Psoas muscle (tissue), 8 donors: ENCODE measurements at places on chromosomes 3 and 15. TPM values are rescaled to one million over a fixed set of nuclear protein-coding genes. Genes with fewer than 3 reads are reported as not detected.

BCHE gene
- 0.87 TPM for total RNA-seq

CACNA1D gene
- 0.34 TPM for total RNA-seq

ARL6IP5 gene
- total RNA-seq, result 186 TPM

DPPA2 gene
- total RNA-seq, result not detected

CLASP2 gene
- 66.5 TPM for total RNA-seq

BTLA gene
- total RNA-seq, result 0.32 TPM

PSMD2 gene
- total RNA-seq, result 440 TPM

CIDEC gene
- total RNA-seq, result 3.3 TPM

GRCh38 chr15:84772467-84772866, 24.1 kb downstream of the ZNF592 start:
- no peaks in the 10 kb centered on the region for H3K36me3 ChIP-seq
- peaks cover 9% of the 10 kb centered on the region for H3K4me1 ChIP-seq
- H3K27me3 ChIP-seq, result no peaks in the 10 kb centered on the region
- no peak overlapping the region for H3K4me3 ChIP-seq

- H3K4me3 ChIP-seq, result no peak overlapping the region
- no peak overlapping the region for H3K27ac ChIP-seq
- H3K36me3 ChIP-seq, result no peaks in the 10 kb centered on the region
- no peaks in the 10 kb centered on the region for H3K27me3 ChIP-seq
- DNase-seq, result no peak
Measured at GRCh38 chr15:69921626-69922619, 175.8 kb downstream of the TLE3 start.

DNA sequence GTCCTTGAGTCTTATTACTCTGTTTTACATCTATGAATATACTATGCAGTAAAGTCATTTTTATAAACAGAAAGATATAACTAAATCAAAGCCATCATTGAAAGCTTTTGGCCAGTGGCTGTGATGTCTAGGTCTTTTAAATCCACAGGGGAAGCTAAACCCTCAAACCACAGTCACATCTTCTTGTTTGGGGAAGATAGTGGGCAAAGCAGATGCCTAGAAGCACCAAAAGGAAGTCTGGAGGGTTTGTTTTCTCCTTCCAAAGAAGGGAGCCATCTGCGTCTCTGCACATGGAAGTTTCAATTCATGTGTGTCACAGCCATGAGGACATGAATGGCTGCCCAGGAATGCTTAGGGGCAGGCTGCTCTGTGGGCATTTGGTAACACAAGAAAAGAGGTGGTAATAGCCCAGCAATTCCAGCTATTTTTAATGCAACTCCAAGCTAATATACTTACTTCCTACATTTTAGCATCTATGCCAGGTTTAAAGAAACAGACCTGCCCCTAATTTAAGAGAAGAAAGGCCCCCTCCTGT, 322.2 kb downstream of the SLC9A9 start:
- H3K4me1 ChIP-seq, result no peaks in the 10 kb centered on the region
- no peaks in the 10 kb centered on the region for H3K27me3 ChIP-seq
- H3K27ac ChIP-seq, result no peak overlapping the region

GRCh38 chr3:73188707-73189106, 127.2 kb downstream of the EBLN2 start:
- DNase-seq, result no peak
- no peak overlapping the region for H3K4me3 ChIP-seq
- no peaks in the 10 kb centered on the region for H3K27me3 ChIP-seq
- no peak overlapping the region for H3K27ac ChIP-seq
- no peaks in the 10 kb centered on the region for H3K4me1 ChIP-seq

DNA sequence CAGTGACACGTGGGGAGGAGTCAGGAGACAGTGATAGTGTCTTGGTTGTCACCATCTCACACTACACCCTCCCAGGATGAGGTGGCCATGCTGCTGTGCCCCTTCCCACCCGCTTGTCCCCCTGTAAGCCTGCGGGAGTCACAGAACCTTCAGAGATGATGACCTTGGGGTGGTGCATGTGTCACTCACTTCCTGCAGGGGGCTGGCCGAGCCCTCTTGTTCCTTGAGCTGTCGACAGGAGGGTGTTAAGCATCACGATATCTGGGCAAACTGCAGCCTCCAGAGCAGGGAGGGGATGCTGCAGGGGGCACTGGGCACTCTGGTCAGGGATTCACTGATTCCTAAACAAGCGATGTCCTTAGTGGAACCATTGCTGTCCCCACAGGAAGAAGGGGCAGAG, 27.7 kb downstream of the FAH start:
- H3K4me1 ChIP-seq, result peaks cover 37% of the 10 kb centered on the region
- no peak overlapping the region for H3K4me3 ChIP-seq
- no peaks in the 10 kb centered on the region for H3K27me3 ChIP-seq
- DNase-seq, result no peak
- no peak overlapping the region for H3K27ac ChIP-seq
- H3K36me3 ChIP-seq, result no peaks in the 10 kb centered on the region

- DNase-seq, result no peak
- H3K4me1 ChIP-seq, result peaks cover 28% of the 10 kb centered on the region
Measured at GRCh38 chr3:27326629-27327545, 42.3 kb downstream of the NEK10 start.

GRCh38 chr3:100264242-100264641, 3.5 kb downstream of the TBC1D23 start:
- H3K4me1 ChIP-seq, result peaks cover 82% of the 10 kb centered on the region
- no peak for DNase-seq
- H3K36me3 ChIP-seq, result no peaks in the 10 kb centered on the region
- peak overlapping the region; percentile 99 for H3K27ac ChIP-seq
- H3K4me3 ChIP-seq, result peak overlapping the region; percentile 94
- no peaks in the 10 kb centered on the region for H3K27me3 ChIP-seq

- no peak overlapping the region for H3K27ac ChIP-seq
- H3K36me3 ChIP-seq, result no peaks in the 10 kb centered on the region
- H3K27me3 ChIP-seq, result no peaks in the 10 kb centered on the region
- DNase-seq, result no peak
- H3K4me1 ChIP-seq, result no peaks in the 10 kb centered on the region
- H3K4me3 ChIP-seq, result no peak overlapping the region
Measured at GRCh38 chr3:168659015-168659414, 563.3 kb upstream of the GOLIM4 start.

DNA sequence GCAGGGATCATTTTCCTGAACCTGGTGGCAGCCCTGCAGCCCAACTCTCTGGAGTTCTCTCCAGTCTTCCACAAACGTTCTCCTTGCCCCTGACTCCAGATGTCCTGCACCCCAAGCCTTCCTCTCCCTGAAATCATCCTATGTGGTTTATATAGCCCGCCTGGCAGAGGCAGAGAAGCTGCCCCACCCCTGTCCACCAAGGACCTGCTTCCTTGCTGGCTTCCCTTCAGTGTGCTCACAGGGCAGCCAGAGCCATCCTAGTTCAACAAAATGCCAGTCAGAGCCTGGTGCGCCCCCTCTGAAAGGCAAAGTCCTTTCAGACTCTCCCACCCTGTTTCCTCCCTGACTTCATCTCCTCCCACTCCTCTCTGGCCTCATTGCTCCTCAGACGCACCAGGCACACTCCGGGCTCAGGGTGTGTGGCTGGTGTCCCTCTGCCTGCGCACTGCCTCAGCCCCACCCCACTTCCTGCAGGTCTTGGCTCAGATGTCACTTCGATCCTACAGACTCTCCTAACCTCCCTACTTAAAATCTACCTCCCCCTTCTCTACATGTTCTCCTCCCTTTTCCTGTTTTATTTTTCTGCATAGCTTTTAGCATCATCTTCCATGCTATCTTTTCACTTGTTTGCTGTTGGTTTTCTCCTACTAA, 5.9 kb downstream of the KBTBD13 start:
- no peak for DNase-seq
- H3K4me1 ChIP-seq, result peaks cover 64% of the 10 kb centered on the region
- no peaks in the 10 kb centered on the region for H3K27me3 ChIP-seq

DNA sequence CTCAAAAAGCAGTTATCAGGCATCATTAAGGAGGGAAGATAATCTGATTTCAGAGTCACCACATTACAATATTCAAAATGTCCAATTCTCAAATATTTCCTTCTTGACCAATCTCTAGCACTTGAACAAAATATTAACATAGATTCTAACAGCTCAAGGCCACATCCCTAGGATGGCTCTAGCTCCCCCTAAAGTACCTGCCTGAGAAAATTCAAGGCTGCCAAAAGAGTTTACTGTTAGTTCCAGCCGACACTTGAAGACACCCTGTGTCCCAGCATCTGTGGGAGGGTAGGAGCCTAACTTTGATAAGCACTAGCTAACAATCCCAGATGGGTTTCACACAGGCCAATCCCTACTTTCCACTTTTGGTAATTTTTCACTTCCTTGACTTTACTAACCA, 10.4 kb downstream of the NSMCE3 start:
- no peak overlapping the region for H3K27ac ChIP-seq
- no peaks in the 10 kb centered on the region for H3K27me3 ChIP-seq
- no peak for DNase-seq
- H3K36me3 ChIP-seq, result no peaks in the 10 kb centered on the region
- no peaks in the 10 kb centered on the region for H3K4me1 ChIP-seq

DNA sequence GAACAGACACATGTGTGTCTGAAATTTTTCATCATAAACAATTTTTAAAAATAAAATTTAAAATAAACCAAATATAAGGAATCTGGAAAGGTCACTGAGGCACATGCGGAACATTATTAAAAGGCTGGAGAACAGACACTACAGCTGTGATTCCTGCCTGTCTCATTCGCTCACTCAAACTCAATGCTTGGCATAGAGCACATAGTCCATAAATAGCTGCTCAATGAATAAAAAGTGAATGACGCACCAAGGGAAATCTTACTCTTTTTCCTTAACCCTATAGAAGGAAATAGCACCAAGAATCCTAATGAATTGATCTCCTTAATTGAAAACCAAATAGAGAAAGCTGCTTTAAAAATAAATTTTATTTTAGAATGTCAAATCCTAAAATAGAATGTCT, 98.4 kb downstream of the FSIP1 start:
- no peaks in the 10 kb centered on the region for H3K36me3 ChIP-seq
- H3K27ac ChIP-seq, result no peak overlapping the region
- no peaks in the 10 kb centered on the region for H3K4me1 ChIP-seq
- DNase-seq, result no peak

- no peak overlapping the region for H3K27ac ChIP-seq
- no peak for DNase-seq
- H3K4me1 ChIP-seq, result no peaks in the 10 kb centered on the region
- H3K27me3 ChIP-seq, result no peaks in the 10 kb centered on the region
- H3K36me3 ChIP-seq, result no peaks in the 10 kb centered on the region
Measured at GRCh38 chr3:55042591-55042990, 114.7 kb upstream of the LRTM1 start.

DNA sequence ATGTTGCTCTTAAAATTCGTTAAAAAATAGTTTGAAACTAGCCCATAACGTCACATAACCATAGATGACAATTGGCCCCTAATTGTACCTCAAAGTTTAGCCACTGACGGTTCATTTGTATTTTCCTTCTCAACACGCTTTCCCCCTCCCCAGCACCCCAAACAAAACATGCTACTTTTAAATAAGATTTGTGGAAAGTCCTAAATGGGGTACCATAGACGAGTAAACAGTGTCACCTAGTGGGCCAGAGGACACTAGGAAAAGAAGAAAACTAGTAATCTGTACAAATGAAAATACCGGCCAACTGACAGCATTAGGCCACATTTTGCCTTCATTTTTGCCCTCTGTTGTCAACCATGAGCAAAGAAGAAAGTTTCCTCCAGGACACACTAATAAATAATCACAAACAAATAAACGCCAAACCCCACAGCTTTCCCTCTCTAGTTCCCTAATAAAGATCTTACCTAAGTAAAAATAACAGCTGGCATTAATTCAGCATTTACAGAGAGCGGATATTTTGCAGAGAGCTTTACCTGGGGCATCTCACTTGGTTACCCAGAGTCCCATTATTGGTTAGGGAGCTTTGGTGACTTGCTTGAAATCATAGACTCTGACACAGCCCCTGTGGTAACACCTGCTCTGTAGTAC, 175.1 kb upstream of the ATP11B start:
- no peak overlapping the region for H3K4me3 ChIP-seq
- H3K27me3 ChIP-seq, result peaks cover 4% of the 10 kb centered on the region
- no peak for DNase-seq
- no peak overlapping the region for H3K27ac ChIP-seq
- H3K4me1 ChIP-seq, result no peaks in the 10 kb centered on the region

GRCh38 chr3:20160230-20160629, 25.8 kb downstream of the SGO1 start:
- H3K4me3 ChIP-seq, result no peak overlapping the region
- H3K27me3 ChIP-seq, result no peaks in the 10 kb centered on the region
- H3K27ac ChIP-seq, result no peak overlapping the region
- no peak for DNase-seq

DNA sequence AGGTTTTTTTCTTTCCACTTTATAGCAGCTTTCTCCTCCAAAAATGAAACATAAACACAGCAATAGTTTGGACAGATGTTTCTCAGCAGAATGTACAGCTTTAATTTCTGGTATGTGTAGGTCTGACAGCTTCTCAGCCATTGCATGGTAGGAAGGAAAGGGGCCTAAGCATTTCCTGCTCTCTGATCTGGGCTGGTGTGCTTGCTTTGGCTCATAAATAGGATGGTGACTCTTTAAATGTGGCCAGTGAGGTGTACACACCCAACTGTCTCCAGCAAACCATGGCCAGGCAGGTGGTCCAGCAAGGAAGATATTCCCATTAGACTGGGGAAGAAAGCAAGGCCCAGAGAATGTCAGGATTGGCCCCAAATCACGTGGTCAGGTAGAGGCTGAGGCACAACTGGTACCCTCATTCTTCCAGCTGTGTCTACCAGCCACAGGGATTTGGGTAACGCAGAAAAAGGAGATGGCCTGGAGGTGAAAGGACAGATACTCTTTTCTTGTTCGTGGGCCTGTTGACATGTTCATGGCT, 52.1 kb downstream of the ITGA11 start:
- no peak overlapping the region for H3K27ac ChIP-seq
- no peak overlapping the region for H3K4me3 ChIP-seq
- H3K36me3 ChIP-seq, result no peaks in the 10 kb centered on the region
- no peaks in the 10 kb centered on the region for H3K27me3 ChIP-seq
